ENCODE measurements at places on chromosomes 2 and 18.

DNA sequence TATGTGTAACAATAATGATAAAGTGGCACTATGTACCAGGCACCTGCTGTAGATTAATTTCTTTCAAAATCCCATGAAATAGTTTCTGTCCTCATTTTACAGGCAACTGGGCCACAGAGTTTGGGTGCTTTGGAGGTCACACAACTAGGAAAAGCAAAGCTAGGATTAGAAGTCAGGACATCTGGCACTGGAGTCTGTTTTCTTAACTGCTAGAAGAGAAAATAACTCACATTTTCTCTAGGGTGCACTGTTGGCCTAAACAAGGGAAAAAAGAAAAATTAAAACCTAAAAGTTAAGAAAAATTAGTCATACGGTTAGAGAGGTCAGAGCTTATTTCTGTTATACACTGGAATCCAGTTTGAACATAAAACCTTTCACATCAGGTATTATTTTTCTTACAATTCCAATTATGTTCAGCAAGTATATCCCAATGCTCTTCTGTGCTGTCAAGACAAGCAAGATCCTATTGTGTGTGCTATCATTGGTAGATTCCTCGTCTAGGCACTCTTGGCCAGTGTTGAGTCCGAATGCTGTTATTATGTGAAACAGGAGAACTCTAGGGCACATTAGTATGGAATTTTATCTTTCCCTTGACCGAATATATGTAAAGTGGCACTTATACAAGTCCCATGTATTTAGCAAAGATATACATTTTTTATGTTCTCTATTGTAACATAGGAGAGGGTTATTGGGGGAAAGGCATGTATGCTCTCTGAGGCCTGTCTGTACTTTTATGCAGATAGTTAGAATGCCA lies 1.5 kb upstream of the OSGEPL1 start:
- no peak for DNase-seq

DNA sequence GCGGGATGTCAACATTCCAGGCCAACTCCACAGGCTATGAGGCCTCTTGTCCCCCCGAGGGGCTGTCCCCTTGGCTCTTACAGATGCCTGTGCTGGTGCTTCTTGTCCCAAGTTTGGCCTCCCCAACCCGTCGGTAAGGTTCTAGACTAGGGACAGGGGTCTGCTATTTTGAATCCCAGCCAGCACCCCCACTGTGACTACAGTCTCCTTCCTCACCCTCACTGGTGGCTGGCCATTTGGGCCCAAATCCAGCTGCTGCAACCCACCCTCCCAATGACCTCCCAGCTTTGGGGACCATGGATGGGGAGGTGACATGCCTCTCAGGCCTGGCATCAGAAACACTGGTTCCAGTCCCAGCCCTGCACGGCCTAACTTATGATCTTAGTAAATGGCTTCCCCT lies 18.7 kb downstream of the CFAP65 start:
- DNase-seq = no peak

- DNase-seq = no peak
These were observed 272.3 kb downstream of the RAD51AP2 start for GRCh38 chr2:17245906-17246305.

GRCh38 chr2:124050833-124051497 lies 25.9 kb downstream of the CNTNAP5 start:
- DNase-seq = no peak

GRCh38 chr18:2846636-2847316 lies at the start of gene EMILIN2:
Gene EMILIN2, plus strand, starts transcription at chr18:2847006. Its CDS starts 183 bp downstream, at chr18:2847189.
- DNase-seq = peak; percentile 52

DNA sequence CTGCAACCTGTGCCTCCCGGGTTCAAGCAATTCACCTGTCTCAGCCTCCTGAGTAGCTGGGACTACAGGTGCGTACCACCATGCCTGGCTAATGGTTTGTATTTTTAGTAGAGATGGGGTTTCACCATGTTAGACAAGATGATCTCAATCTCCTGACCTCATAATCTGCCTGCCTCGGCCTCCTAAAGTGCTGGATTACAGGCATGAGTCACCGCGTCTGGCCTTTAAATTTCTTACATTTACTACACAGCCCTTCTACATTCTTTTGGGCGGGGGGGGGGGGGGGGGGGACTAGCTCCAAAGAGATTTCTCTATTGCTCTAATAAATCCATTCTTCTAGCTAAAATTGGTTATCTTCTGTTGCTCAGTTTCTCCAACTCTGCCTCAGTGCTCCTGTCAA lies 964.9 kb upstream of the ACVR2A start:
- no peak for DNase-seq

DNA sequence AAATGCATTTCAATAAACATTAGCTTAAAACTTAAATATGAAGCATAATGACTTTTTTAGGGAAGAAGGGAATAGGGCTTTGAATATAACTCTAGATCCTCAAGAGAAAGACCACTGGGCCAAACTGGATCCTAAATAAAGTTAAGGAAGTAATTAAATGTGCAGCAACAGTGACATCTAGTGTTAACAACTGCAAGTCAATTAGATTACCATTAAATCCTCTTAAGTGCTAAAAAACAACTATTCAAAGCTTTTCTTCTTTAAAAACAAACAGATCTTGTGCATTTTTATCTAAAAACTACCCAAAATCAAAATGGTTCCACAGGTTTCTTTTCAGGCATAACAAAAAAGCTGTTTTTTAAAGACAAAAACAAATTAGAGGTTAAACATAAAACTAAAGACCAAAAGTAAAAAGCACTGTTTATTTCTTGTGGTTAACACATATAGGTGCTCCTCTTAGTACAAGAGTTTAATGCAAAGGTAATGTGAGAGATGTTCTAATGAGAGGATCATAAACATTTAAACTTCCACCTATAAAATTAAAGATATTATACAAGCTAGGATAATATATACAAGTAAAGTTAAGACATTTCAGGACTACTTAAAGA lies 111.4 kb downstream of the THADA start:
- no peak for DNase-seq

- DNase-seq = peak; percentile 66
These were observed 85.4 kb upstream of the ATG16L1 start for GRCh38 chr2:233165895-233166661.

- DNase-seq = no peak
These were observed 14.1 kb downstream of the CEP68 start for GRCh38 chr2:65070172-65070830.

DNA sequence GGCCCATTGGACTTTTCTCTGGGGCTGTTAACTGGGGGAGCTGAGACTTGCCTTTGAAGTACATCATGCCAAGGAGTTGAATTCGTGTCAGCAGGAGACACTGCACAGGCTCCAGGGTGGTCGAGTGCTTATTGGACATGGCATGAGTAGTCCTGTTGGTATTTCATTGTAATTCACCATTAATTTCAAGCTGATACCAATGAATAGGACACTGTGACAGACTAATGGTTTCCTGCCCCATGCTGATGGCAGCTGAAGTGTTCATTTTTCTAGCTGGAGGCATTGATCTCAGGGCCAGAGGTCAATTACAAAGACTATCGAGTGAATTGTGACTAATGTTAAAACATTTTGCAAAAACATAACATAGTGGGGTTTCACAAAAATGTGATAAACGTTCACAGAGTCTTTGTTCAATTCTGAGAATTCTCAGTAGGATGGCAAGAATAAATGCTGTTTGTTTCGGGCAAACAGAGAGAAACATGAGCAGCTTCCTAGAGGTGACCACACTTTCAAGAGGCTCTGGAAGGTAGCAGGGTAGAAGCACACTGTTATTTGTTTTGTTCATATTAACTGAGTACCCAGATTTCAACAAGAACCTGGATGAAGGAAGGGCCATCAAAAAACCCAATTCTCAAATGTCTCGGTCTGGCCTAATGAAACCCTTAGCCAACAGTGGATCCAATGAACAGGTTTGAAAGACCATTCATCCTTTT lies 90.6 kb upstream of the ARL4C start:
- no peak for DNase-seq

- no peak for DNase-seq
These were observed 87.4 kb downstream of the RNF144A start for GRCh38 chr2:7004636-7005035.

DNA sequence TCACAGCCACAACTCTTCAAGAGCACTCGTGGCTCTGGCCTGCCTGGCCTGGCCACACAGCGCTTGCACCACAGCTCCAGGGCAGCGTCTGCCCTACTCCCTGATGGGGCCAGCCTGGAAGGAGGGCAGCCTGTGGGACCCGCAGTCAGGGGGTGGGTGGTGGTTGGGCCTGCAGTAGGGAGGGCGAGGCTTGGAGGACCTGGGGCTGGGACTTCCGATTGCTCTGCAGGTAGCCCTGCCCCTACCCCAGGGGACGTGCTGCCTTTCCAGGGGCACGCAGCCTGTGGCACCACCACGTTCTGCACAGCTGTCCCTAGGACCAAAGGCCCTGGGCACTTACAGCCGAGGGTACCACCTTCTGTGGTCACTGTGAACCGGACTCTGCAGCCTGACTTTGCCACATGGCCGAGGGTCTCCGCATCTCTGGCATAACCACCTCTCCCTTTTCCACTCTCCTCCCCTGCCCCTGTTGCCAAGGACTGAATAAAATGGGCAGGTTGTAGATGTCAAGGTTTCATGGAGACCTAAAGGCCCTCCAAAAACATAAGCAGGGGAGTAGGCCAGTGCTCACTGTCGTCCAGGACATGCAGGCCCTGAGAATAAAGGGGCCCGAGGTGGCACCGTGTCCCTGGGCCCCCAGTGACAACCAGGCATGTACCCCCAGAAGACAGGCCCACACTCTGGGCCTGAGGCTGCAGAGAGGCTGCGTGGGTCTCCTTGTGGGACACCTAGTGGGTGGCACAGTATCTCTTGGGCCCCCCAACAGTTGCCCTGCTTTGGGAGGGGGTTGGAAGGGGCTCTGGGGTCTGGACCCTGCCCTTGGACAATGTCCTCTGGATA lies 87.3 kb downstream of the INHBB start:
- no peak for DNase-seq

GRCh38 chr2:200144571-200144970 lies 161.9 kb upstream of the SPATS2L start:
- no peak for DNase-seq

GRCh38 chr2:18454692-18455235 lies 105.7 kb downstream of the RDH14 start:
- DNase-seq = no peak

- no peak for DNase-seq
These were observed 113.3 kb downstream of the GALNT1 start for GRCh38 chr18:35694808-35695207.

GRCh38 chr2:62309465-62310091 lies 113.7 kb downstream of the B3GNT2 start:
- no peak for DNase-seq

GRCh38 chr2:2275451-2275850 lies 55.6 kb downstream of the MYT1L start:
- no peak for DNase-seq

DNA sequence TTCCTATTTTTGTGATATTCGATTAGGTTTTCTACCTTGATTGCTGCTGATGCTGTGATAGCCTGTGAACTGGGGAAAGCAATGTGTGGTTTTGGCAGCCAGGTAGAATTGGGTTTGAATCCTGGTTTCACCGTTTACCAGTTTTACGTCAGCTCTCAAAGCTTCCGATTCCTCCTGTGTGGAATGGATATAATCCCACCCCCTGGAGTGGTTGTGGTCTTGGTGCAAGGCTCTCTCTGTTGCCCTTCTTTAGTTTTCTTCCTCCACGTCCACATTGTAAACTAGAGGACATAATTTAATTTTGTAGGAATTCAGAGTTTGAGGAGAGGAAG lies 45.0 kb downstream of the PHLPP1 start:
- no peak for DNase-seq

- DNase-seq = no peak
These were observed 4.3 kb downstream of the HNRNPLL start for GRCh38 chr2:38598200-38598990.

DNA sequence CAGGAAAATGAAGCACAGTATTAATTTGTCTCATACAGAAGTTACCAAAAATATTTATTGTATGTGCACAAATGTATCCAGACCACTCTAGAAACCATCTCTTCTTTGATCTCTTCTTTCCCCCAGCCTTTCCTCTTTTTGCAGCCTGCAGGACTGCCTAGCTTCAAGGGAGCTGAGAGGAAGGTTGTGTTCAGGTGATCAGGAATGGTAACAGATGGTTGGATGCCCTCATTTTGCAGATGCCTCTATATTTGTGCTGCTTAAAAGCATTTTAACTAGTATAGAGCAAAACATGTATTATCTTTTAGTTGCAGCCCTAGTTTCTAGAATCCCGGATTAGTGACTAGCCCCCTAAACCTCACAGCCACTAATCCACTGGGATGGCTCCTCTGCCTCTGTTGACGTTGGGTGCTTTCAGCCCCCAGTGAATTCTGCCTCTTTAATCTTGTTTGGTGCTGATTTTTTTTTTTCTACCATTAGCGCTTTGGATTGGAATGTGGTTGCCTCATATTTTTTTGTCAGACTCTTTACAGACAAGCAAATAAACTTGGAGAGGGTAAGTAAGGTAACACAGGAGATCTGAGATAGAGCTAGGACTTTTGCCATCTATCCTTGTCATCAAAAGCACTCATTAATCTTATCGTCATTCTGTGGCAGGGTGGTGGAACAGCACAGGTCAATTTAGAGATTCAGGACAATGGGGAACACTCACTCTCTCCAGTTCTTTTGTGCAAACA lies 103.8 kb upstream of the NDUFV2 start:
- DNase-seq = no peak

DNA sequence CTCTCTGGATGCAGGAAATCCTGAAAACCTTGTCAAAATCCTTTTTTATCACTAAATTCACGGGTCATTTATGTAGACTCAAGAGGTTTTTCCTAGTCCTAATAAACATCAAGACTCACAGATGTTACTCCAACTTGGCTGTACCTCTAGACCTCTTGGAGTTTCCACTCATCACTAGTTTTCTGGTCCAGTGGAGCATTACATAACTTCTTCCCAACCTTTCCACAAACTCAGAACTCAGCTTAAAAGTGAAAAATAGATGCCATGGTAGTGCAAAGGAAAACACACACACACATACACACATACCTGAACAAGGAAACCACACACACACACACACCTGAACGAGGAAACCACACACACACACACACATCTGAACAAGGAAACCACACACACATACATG lies 807.2 kb downstream of the LRP1B start:
- DNase-seq = no peak

GRCh38 chr2:105143467-105144151 lies 97.9 kb upstream of the GPR45 start:
- DNase-seq = no peak

DNA sequence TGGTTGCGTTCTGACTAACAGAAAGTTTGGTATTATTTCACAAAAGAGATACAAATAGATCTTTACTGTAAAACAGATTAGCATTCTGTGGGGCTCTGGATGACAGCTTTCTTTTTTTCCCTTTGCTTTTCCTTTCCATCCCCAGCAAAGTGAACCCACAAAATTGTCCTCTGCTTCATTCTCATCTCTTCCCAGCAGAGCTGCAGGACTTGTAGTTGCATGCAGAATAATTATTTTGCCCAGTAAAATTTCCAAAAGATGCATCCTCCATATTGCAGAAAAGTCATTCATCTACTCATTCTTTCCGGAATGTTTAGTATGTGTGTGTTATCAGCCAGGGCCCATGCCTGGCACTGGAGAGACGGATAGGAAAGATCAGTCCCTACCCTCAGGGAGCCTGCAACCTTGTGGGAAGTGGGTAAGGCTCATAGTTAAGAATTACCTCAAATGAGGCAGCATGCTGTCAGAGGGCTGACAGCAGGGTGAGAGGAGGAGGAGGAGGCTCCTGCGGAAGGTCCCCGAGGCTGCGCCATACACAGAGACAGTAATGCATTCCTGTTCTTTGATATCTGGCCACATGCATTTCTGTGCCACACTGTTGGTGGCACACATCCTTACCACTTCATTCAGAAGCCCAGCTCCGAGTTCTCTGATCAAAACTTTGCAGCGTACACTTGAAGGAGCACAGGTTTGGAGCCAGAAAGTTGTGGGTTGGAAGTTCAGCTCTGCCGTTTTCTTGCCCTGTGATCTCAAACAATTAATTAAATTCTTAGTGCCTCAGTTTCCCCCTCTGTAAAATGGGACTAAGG lies 225.4 kb downstream of the MYCN start:
- no peak for DNase-seq
